ENCODE measurements at places on chromosomes 5 and 9. TPM values are rescaled to one million over a fixed set of nuclear protein-coding genes. Genes with fewer than 3 reads are reported as not detected.

FYB1 gene
- not detected for total RNA-seq

PCDHAC2 gene
- total RNA-seq, result not detected

NXNL2 gene
- total RNA-seq, result 1.5 TPM

AK3 gene
- total RNA-seq, result 38.8 TPM

HNRNPH1 gene
- 307 TPM for total RNA-seq

OTULINL gene
- 1.0 TPM for total RNA-seq

SUSD3 gene
- total RNA-seq, result 5.6 TPM

IRX4 gene
- not detected for total RNA-seq

LRRC70 gene
- 0.17 TPM for total RNA-seq

SPATA6L gene
- total RNA-seq, result under 0.01 TPM

LCN1 gene
- total RNA-seq, result not detected

IL5 gene
- not detected for total RNA-seq

GLIPR2 gene
- total RNA-seq, result 28.7 TPM

DIAPH1 gene
- total RNA-seq, result 32.7 TPM

TAF11L13 gene
- total RNA-seq, result not detected

All from bronchus fibroblast of lung (primary cell).